ENCODE measurements at places on chromosomes 5 and 9.

DNA sequence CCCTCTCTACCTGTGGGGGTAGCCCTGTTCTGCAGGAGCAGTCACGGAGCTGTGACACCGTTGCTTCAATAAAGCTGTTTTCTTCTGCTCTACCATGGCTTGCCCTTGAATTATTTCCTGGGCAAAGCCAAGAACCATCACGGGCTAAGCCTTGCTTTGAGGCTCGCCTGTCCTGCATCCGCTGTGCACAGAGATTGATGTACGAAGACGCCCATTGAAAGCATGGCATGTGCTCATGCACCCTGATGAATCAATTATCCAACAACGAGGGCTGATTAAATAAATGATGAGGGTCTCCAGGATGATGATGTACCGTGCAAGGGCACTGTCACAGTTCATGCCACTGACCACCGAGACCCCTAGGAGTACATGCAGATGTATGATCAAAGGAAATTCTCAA is 20.7 kb downstream of the PTGES start:
- no peak for DNase-seq

DNA sequence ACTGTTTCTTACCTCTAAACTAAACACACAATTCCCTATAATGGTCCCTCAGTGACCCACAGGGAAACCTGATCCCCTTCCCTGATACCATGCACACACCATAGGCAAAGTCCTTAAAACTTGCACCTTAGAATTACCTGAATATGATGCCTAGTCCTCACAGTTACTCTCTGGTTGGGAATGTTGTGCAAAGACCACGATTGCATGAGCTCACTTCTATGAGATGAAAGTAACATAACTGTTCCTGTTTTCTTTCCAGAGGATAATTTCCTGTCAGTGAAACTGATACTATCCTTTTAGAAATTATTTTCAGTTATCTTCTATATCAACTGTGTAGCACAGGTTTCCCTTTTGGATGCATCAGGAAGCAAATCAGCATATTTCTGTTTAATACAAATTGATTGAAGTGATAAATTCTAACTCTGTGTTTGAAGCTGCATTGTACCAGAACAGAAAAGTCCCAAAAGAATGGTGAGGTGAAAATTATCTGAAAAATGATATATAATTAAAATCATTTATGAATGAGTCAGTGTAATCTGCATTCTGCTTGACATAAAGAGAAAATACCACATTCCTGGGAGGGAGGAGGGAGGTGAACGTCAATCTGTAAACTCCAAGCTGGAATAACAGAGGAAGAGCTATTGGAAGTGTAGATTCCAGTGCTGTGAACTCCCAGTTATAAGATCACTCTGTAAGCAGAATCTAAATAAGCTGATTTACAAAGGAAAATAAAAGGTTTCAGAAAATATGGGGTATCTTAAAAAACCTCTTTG is 51.2 kb upstream of the TNFAIP8 start:
- DNase-seq, result no peak

DNA sequence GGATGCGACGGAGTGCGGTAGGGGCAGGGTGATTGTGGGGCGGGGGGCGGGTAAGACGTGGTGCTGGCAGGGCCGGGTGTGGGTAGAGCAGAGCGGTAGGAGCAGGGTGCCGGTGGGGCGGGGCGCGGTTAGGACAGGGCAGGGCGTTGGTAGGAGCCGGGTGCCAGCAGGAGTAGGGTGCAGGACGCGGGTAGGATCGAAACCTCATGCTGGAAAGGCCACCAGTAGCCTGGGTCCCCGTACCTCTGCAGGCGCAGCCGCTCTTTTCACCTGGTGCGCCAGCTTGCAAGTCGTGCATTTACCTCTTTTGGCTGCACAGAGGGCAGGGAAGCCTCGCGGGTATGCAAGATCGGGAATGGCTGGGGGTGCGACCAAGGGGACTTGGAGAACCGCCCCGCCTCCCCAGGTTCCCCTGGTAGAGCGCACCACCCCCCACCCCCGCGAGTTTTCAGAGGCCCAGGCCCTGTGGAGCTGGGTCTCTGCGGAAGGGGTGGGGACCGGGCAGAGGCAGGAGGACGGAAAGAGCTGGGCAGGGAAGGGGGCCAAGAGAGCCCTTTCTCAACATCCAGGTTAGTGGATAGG is 104.8 kb upstream of the SIMC1 start:
- DNase-seq, result no peak

DNA sequence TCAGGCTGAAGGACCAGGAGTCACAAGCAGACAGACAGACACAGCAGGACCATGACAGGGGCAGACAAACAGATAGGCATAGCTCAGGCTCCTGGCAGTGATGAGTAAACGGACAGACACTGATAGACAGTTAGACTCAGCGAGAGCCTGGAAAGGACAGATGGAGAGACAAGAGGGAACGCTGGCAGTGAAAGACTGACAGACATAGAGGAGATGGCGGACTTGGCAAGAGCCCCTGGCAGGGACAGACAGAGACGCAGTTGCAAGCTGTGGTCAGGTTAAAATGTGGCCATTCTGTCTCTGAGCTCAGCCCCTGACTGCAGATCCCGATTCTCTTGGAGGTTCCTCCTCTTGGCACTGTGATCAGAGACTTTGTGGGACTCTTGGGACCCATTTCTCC is 13.6 kb downstream of the CSF2 start:
- DNase-seq, result no peak
